GM12864 (cell line): ENCODE measurements at places on chromosomes 2 and 18.

GRCh38 chr2:45806563-45807358 is 155.3 kb downstream of the PRKCE start:
- no peak for DNase-seq

GRCh38 chr2:217901835-217902378 is 100.9 kb downstream of the TNS1 start:
- DNase-seq, result no peak

GRCh38 chr2:182349268-182349667 is 77.6 kb downstream of the PDE1A start:
- DNase-seq, result no peak

GRCh38 chr2:128316777-128317180 is 1.9 kb downstream of the HS6ST1 start:
- DNase-seq, result no peak

- DNase-seq, result no peak
These were observed 89.5 kb downstream of the TMEM185B start for GRCh38 chr2:120133572-120134244.

DNA sequence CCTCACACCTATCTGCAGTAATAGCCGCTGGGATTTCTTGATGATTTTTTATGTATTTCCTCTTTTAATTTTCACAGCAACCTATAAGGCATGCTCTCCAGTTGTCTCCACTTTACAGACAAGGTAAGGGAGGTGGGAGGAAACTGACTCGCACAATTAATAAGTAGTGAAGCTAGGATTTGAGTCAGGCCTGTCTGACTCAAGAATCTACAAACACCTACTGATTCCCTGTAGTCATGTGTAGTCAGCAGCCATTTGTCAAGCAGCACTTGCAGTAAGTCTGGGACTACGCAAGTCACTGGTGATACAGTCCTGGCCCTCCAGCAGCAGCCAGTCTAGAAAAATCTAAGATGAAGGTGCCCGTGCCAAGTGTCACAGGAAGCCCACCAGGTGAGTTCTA is 193.6 kb upstream of the PKDCC start:
- DNase-seq, result no peak

DNA sequence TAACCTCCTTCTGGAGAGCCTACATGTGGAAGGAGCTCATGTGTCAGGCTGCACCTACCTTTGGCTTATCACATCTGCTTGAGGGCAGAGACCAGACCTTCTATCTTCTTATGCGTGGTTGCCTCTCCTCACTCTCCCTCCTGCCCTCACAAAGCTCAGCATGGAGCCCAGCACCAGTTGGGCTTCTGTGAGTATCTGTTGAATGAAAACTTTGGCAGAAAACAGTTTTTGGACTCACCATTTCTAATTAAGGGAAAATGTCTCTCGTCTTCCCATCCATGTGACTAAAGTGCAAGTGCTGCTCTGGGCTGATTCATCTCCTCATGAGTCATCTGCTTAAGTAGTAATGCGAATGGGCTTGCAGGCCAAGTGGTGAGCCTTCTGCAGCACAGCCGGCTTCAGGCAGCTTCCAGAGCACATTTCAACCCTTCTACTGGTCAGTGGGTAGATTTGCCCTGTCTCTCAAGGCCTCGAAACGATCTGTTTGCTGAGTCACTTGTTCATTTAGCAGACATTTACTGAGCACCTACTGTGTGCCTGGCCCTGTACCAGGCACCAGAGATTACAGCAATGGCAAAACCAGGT is 102.6 kb downstream of the VSNL1 start:
- DNase-seq, result no peak

DNA sequence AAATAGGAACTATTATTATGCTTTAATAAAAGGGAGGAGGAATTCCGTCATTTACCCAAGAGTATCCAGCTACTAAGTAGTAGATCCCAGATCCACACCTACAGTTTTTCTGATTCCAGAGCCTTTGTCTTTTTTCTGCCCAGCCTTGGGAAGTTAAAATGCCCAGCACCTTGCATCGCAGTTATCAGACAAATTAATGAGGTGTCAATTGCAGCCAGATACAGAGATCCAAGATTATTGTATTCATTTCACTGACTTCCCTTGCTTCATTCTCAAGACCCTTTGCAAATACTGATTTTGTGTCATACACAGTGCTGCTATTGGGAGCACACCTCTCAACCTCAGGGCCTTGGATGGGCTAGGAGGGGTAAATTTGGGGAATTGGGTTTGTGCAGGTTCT is 1.1 kb downstream of the IL18R1 start:
- DNase-seq, result no peak

DNA sequence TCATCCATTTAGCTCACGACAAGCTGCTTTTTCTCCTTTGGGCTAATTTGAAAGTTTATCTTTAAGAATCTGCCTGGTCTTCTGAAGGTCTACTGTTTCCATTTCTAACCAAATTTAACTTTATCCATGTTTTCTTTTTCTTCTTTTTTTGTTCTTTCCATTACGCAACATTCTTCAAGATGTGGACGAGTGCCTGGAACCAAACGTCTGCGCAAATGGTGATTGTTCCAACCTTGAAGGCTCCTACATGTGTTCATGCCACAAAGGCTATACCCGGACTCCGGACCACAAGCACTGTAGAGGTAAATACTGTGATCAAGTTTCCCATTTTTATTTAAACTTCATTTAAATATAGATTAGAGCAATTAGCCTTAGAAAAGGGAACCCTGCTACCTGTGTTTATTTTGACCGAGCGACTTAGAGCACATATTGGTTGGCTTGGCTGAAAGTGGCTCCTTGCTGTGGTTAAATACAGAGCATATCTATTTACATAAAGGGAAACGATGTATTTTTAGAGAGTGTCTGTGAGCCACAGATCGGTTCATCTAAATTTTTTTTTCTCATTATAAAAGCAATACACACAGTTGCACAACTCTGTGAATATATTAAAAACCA is 183.4 kb upstream of the RASGRP3 start:
- no peak for DNase-seq

DNA sequence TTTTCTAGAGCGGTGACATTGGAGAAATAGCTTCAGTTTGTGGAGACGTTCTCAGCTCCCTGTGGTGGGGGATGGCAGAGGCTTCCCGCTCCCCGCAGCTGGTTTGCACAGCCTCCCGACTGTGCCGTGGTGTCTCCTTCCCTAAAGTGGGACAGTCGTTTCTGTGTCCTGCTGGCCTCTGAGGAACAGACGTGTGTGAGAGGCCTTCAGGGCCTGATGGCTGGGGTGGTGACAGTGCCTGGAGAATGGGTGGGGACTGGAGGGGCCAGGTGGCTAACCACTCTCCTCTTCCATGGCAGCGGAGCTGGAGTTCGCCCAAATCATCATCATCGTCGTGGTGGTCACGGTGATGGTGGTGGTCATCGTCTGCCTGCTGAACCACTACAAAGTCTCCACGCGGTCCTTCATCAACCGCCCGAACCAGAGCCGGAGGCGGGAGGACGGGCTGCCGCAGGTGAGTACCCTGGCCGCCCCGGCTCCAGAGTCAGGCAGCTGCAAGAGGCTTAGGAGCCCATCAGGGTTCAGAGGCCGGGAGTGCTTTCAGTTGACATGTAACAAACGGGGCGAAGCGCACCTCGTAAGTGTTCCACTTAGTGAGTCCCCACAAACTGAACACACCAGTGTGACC is 105.4 kb downstream of the FAM210A start:
- DNase-seq, result no peak

- no peak for DNase-seq
These were observed 359.6 kb downstream of the MEIS1 start for GRCh38 chr2:66794551-66794950.

GRCh38 chr2:98561902-98562695 is 46.2 kb downstream of the COA5 start:
- DNase-seq, result no peak

DNA sequence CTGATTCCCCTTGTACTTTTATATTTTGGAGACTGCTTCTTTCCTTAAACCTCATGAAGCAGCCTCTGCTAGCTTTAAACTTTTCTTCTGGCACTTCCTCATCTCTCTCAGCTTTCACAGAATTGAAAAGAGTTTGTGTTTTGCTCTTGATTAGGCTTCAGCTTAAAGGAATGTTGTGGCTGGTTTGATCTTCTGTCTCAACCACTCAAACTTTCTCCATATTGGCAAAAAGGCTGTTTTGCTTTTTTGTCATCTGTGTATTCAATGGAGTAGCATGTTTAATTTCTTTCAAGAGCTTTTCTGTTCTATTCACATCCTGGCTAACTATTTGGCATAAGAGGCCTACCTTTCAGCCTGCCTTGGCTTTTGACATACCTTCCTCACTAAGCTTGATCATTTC is 36.3 kb upstream of the MSTN start:
- DNase-seq, result no peak

DNA sequence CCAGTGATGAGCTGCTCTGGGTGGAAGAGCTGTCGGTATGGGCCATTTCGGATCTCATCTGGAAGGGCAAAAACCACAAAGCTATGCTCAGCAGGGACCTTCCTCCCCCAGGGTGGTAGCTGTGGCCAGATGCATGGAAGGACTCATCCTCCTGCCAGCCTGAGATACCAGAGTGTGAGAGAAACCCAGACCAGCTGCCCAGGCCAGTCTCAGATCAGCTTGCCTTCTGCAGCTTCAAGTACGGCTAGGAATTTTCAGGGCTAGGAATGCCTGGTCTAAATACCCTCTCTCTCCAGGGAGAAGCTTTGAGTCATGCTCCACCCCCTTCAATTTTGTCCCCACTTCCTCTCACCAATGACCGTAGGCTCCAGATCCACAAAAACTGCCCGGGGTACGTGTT is 1.4 kb upstream of the TUBA4B start:
- DNase-seq, result no peak

- DNase-seq, result no peak
These were observed 85.7 kb downstream of the SEPTIN10 start for GRCh38 chr2:109527846-109528705.

DNA sequence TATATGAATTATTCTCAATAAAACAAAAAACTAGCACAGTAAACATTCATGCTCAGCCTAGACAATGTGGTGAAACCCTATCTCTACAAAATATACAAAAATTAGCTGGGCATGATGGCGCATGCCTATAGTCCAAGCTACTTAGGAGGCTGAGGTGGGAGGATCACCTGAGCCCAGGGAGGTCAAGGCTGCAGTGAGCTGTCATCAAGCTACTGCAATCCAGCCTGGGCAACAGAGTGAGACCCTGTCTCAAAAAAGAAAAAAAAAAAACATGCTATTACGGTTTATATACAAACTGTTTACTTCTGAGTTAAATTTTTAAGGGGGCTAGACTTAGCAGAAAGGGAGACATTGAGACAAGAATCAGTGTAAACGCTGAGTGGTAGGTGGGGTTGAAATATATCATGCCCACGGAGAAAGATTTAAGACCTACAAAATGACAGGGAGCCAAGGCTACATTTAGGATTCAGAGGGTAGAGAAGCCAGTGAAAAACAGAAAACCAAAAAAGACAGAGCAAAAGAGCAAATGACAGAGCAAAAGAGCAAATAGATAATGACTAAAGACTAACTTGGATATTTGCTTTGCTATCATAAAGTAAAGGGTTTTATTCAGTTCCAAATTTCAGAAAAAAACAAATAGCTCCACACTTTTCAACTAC is 7.5 kb downstream of the TTC32 start:
- DNase-seq, result no peak

- no peak for DNase-seq
These were observed 38.7 kb downstream of the SCG2 start for GRCh38 chr2:223563462-223563861.

- no peak for DNase-seq
These were observed 72.7 kb upstream of the REV1 start for GRCh38 chr2:99562516-99562915.

GRCh38 chr18:3058328-3059191 is 45.6 kb upstream of the LPIN2 start:
- DNase-seq, result no peak

GRCh38 chr2:113291191-113291590 is 12.5 kb upstream of the PAX8 start:
- no peak for DNase-seq

DNA sequence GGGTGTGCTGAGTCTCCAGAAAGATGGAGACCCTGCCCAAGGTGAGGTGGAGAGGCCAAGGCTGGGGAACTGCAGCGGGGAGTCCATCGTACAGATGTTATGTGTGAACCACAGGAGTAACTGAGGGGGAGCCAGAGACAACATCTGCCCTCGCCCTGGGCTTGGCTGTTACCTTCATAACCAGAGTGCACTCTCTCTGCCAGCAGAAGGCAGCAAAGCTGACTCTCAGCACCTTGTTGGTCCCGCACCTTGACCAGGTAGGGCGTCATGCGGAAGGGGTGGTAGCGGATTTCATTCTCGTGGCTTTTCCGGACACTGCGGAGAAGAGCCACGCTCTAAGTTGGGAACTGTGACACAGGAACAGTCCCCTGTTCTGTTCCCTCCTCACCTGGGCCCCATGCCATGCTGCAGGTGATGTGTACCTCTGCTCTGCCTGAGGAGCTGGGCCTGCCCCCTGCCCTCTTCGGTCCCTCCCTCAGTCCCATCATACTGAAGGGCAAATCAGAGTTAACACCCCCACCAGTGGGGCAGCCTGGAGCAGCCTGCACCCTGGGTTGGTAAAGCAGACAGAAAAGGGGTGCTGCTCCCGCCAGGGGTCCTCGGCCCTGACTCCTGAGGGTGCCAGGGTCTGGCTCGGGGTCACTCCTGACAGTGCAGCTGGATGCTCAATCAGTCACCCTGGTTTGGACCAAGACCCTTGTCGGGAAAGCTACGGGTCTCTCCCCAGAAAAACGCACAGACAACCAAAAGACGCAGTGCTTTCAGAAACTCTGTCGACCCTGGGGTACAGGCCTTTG is 20.3 kb downstream of the PER2 start:
- no peak for DNase-seq

DNA sequence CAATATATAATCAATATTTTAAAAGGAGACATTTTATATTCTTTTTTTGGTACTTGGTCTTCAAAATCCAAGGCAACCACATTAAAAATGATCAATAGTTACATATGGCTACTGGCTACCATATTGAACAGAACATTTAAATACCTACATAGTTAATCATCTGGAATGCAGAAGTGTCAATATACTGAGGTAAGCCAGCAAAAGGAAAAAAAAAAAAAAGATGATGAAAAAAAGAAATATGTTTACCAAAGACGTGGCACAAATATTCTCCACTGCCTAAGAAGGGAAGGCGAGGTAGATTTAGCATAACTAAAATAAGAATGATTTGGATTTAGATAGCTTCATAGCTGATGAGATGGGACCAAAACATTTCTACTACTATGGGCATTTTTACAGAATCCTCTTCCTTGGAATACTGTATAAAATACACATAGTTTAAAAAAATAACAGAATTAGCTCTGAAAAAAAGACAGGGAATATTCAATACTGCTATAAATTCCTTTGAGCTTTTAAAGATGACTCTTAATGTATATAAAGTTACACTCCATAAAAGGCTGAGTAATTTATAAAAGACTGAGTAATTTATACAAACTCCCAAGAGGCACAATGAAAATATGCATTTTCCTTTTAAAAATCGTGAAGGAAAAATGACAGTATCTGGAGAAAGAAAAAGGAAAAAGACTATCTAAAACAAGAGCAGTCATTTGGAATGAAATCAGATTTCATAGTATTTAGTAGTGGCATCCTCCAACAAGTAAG is 63.5 kb downstream of the CDH2 start:
- DNase-seq, result no peak

GRCh38 chr18:77658751-77659448 is 409.3 kb downstream of the GALR1 start:
- no peak for DNase-seq

GRCh38 chr2:219453671-219454590 is 19.3 kb downstream of the SPEG start:
- no peak for DNase-seq

GRCh38 chr2:107742460-107743027 is 84.1 kb upstream of the RGPD4 start:
- DNase-seq, result no peak

GRCh38 chr2:72755647-72756423 is 70.0 kb downstream of the EXOC6B start:
- DNase-seq, result no peak

- no peak for DNase-seq
These were observed 21.3 kb upstream of the CHST9 start for GRCh38 chr18:27206411-27206810.
